ENCODE measurements at places on chromosomes 4 and X. TPM values are rescaled to one million over a fixed set of nuclear protein-coding genes. Genes with fewer than 3 reads are reported as not detected.

DNA sequence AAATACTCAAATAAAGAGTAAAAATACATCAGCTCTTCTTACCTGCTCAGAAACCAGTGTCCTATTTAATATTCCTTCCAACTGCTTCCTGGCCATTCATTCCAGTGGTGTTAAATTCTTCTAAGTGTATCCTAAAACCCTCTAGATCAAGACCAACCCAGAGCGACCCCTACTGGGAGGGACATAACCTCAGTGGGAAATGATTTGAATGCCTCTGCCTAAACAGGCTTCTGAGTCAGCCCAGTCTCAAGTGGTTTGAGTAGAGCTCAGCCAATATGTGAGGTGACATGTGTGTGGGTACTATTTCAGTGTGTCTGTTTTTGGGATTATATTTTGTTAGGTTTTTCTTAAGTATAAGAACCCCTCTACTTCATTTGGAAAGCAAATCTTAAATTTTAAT lies 133.6 kb upstream of the ARHGEF9 start:
- no peak for DNase-seq
- H3K36me3 ChIP-seq, result no peaks in the 10 kb centered on the region
- no peak overlapping the region for H3K4me3 ChIP-seq
- no peak overlapping the region for H3K27ac ChIP-seq
- H3K27me3 ChIP-seq, result no peaks in the 10 kb centered on the region
- H3K4me1 ChIP-seq, result no peaks in the 10 kb centered on the region

GRCh38 chrX:8730812-8731558 lies 952 bp downstream of the ANOS1 start:
- no peak overlapping the region for H3K27ac ChIP-seq
- DNase-seq, result no peak

Gene MAGEE2
- not detected for total RNA-seq

Gene HELT
- not detected for total RNA-seq

Gene GPRIN3
- 0.02 TPM for total RNA-seq

Data from PC-9 (cell line).